ENCODE measurements at places on chromosomes 16 and 17.

DNA sequence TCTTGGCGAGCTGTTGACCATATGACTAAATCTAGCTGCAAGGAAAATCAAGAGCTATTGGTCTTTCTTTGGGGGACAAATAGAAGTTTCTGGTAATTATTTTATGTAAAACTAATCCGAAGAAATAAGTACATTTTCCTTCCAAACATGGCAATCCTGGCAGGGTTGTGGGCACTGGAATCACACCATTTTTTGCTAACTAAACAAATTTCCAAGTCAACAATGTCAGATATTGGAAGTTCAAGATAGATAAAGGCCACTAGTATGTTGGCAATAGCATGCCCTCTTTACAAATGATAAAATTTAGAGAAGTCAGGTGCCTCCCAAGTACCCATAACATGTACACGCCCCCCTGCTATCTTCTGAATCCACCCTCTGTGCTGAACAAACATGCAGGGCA lies 330.4 kb downstream of the CDH13 start:
- no peak for DNase-seq

- DNase-seq, result no peak
Observed at GRCh38 chr17:75610103-75610984, 22.7 kb downstream of the MYO15B start.

DNA sequence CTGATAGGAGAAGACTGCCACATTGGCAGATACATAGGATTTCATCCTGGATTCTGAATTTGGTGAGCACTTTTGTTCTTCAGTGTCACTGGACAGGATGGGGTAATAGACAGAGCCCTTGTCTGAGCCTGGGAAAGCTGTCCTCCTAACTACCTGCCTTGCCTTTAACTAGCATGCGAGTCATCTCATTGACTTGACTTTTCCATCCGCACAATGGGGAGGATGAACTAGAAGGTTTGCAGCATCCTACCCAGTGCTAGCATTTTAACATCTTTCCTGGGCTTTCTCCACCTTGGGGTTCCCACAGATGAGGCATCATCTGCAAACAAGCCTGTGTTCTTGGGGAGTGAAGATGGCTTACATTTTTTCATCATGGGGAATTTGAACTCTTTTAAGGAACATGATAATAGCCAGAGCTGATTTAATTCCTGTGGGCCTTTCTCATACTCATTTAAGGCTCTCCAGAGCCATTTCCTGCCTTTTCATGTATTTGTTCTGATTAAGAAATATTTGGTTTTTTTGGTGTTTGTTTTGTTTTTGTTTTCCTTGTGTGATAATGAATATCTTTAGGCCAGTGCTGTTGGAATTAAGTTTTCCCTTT lies 139.5 kb downstream of the MSI2 start:
- no peak for DNase-seq

DNA sequence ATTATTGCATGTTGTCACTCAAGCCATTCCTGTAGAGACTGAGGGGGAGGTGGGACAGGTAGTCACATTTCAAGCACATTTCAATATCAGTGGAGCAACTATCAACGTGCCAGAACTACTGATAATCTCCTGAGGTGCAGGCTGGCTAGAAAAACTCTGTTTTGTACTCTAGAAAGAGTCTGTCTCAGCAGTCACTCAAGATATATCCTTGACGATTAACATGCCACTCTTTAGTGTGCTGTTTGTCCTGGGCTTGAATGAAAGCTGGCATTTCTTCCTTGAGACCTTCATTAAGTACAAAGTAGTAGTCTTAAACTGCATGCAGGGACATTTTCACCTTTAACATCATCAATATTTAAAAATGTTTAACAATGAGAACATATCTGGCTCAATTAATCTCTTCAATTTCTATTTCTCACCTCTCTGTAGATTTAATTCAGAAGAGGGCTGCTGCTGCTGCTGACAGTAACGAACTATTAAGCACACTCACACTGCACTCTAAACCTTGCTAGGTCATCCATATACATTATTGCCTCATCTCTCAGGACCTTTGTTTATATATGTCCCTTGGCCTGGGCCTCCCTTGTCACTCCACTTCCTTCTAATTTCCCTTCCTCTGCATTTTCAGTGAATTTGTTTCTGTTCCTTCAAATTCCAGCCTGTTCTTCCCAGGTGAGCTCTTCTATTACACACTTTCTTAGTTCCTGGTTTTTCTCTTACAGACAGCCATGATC lies 412.0 kb downstream of the HAPSTR1 start:
- no peak for DNase-seq

DNA sequence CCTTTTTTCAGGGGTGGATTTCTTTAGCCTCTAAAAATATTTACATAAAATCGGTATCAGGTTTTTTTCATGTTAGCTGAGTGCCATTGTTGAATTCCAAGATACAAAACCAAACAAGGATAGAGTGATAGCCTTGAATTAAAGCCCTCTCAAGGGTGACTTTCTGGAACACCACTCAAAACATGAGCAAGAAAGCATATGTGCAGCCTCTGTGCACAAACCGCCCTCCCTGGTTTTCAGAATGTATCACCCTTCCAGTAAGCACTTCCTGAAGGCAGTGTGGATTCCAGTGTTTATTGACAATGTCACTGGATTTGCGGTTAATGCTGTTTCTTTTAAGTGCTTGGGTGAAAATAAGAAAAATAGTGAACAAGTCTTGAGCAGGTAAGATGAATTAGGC lies 597.7 kb downstream of the TMEM114 start:
- no peak for DNase-seq

- DNase-seq, result no peak
Observed at GRCh38 chr17:42249681-42250446, 26.3 kb downstream of the STAT5B start.

- DNase-seq, result no peak
Observed at GRCh38 chr17:60128171-60128859, 21.5 kb upstream of the CA4 start.

- DNase-seq, result no peak
Observed at GRCh38 chr17:40456396-40456951, 13.2 kb downstream of the IGFBP4 start.

DNA sequence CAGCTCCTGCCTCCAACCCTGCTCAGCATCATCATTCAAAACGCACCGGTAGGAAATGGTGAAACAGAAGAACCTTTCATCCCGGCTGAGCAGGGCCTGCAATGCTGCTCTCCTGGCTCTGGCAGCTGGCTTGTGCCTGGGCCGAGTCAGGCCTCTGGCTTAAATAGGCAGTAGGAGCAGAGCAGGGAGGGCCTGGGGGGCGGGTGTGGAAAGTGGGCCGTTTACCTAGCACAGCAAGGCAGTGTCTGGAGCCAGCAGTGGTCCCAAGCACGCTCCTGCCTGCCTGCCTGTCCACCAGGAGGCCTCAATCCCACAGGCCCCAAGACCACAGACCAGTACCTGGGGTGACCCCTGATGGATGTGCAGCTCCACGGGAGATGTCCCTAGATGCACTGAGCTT lies 59.3 kb downstream of the SMPD3 start:
- no peak for DNase-seq

GRCh38 chr16:69747115-69747514 lies 7.6 kb downstream of the NOB1 start:
- DNase-seq, result no peak

GRCh38 chr17:5536866-5537650 lies 47.3 kb downstream of the NLRP1 start:
- DNase-seq, result no peak

DNA sequence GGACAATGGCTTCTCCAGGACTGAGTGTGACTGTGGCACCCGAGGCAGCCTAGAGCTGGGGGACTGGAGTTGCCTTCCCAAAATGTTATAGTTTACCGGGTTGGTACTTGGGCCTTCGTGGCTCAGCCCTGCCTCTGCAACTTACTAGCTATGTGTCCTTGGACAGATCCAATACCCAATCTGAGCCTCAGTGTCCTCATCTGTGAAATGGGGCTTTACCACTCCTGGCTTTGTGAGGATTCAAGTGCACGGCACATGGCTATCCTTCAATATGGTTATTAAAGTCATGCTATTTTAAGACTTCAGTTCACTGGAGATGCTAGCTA lies 9.6 kb downstream of the IRX5 start:
- no peak for DNase-seq

DNA sequence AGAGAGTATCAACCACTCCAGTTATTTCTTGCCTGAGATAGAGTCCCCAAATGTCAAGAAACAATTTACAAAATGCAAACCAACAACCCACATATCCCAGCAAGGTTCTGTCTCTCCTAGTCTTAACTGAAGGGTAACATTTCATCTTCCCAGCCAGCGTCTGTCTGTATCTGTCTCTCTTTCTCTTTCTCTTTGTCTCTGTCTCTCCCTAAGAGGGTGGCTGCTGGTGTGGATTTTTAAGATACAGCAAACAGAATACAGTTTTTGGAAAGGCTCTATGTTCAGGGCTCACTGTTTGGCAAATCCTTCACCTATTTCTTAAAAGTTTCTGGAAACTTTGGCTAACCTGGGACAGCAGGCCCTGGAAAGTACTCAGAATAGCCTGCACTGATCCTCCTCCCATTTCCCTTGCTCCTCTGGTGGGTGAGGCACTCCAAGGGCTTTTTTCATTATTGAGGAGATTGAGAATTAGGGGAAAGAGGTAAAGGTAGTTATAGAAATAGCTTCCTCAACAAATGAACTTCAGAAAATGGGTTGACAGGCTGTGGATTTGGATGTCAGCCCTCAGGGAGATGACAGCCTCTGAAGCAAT lies 6.2 kb downstream of the HOXB4 start:
- DNase-seq, result no peak

- no peak for DNase-seq
Observed at GRCh38 chr17:3658784-3659449, 9.5 kb downstream of the TAX1BP3 start.

- DNase-seq, result no peak
Observed at GRCh38 chr16:12099451-12100123, 123.1 kb downstream of the SNX29 start.

GRCh38 chr17:76796081-76796480 lies 58.2 kb downstream of the MFSD11 start:
- no peak for DNase-seq

DNA sequence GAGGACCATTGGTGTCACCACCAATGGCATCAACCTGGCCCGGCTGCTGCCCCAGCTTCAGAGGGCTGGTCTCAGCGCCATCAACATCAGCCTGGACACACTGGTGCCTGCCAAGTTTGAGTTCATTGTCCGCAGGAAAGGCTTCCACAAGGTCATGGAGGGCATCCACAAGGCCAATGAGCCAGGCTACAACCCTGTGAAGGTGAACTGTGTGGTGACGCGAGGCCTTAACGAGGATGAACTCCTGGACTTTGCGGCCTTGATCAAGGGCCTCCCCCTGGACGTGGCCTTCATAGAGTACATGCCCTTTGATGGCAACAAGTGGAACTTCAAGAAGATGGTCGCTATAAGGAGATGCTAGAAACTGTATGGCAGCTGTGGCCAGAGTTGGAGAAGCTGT lies 111.9 kb upstream of the SIAH1 start:
- no peak for DNase-seq

DNA sequence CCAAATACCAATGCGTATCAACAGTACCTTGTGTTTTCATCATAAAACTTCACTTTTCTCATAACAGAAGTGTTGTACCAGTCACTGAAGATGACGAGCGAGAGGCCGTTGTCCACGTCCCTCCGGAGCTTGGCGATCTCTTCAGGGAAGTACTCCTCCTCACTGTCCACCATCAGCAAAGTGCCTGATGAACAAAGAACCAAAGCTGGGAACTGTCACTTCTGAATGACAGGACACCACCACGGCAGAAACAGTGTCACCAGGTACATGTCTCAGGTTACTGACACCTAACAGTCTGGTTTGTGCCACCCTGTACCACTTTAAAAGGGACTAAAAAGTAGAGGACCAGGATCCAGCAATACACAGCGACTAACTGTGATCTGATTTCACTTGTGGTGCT lies 25.0 kb upstream of the SLC38A8 start:
- DNase-seq, result no peak

DNA sequence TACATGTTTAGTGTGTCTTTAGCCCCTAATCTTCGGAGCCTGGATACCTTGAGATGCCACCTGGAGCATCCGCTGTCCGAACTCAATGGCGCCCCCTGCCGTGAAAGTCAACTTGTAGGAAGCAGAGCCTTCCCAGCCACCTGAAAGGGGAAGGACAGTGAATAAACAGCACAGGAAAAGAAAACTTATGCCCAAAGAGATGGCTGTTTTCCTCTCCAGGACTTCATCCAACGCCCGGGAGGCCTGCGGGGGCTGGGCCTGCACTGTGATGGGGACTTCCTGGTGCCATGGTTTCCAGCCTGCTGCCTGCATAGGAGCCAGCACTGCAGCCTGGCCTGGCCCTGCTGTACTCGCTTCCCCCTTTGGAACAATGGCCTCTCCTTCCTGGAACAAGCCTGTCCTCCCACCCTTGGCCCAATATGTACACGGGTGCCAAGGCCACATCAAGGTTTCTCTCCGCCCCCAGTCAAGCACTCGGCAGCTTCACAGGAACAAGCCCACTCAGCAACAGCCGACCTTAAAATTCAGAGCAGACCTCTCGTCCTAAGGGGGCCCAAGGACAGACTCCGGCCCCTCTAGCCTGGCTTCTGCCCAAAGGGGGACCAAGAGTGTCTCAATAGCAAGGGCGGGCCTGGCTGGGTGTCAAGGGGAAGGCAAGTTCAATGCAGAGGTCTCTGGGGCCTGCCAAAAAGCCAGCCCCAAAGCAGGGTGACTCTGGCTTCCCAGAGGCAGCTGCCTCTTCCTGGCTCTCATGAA lies 4.5 kb upstream of the UNC13D start:
- peak; percentile 52 for DNase-seq

GRCh38 chr16:27531826-27532800 lies 17.6 kb downstream of the GTF3C1 start:
- no peak for DNase-seq

DNA sequence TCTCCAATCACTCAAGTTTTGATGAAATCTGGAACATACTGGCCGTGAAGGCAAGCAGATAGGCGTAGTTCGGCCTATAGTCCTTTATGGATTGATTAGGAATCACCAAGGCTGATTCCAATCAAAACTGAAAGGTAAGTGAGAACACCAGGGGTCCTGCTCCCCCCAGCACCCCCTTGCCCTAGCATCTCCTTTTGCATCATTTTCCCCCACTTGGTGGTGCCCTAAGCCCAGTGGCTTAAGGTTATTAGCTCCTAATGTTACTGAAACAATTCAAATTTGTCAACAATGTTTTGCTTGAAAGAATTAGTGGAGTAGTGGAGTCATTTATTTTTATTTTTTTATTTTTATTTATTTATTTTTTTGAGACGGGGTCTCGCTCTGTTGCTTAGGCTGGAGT lies 4.9 kb downstream of the SLFN14 start:
- DNase-seq, result no peak

DNA sequence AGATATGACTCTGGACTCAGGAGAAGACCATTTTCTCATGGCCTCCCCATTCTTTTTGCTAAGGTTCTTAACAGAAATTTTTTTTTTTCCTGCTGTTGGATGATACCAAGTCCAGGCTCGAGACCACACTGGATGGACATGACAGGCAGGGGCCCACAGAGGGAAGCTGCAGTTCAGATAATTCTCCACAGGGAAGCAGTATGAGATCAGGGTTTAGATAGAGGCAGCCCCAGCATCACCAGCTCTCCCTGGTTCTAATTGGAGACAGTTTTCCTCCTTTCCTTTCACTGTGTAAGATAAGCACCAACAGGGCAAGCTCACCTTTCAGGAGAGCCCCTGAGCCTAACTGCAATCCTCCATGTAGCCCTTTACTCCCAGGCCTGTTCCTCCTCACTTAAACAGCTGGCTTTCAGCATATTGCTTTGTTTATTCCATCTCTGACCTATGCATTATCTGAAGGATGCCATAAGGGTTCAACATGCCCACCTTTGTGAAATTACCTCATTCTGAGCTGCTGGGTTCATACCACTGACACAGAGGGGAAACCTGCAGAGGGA lies 108.1 kb downstream of the SNX11 start:
- DNase-seq, result no peak

GRCh38 chr17:1644493-1645206 lies 882 bp downstream of the SCARF1 start:
- no peak for DNase-seq

- DNase-seq, result no peak
Observed at GRCh38 chr16:86088816-86089215, 189.9 kb downstream of the IRF8 start.

Measured in GM12891 (cell line).